Sigmoid colon (tissue), 7 donors: ENCODE measurements at places on chromosomes 2 and 18. TPM values are rescaled to one million over a fixed set of nuclear protein-coding genes. Genes with fewer than 3 reads are reported as not detected.
A peak's percentile ranks its signal among the peaks of the same experiment; 100 is the strongest.

The DQX1 gene
- total RNA-seq: not detected

- no peak for DNase-seq
Observed at GRCh38 chr2:128619471-128620325, 301.0 kb upstream of the HS6ST1 start.

The SERPINB2 gene
- total RNA-seq: not detected

DNA sequence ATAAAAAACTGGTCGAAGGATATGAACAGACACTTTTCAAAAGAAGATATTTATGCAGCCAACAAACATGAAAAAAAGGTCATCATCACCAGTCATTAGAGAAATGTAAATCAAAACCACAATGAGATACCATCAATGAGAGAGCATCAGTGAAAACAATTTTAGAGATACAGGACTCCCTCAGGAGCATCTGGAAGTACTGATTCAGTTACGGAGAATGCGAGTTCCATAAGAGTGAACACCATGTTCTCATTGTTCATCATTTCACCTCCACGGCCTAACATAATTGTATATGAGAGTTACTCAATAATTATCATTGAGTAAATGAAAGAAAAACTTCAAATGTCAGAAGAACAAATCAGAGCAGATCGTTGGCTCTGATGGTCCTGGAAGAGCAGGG, 140.9 kb upstream of the TANK start:
- no peak for DNase-seq

The SLC4A1AP gene
- total RNA-seq: 19.4 TPM

DNA sequence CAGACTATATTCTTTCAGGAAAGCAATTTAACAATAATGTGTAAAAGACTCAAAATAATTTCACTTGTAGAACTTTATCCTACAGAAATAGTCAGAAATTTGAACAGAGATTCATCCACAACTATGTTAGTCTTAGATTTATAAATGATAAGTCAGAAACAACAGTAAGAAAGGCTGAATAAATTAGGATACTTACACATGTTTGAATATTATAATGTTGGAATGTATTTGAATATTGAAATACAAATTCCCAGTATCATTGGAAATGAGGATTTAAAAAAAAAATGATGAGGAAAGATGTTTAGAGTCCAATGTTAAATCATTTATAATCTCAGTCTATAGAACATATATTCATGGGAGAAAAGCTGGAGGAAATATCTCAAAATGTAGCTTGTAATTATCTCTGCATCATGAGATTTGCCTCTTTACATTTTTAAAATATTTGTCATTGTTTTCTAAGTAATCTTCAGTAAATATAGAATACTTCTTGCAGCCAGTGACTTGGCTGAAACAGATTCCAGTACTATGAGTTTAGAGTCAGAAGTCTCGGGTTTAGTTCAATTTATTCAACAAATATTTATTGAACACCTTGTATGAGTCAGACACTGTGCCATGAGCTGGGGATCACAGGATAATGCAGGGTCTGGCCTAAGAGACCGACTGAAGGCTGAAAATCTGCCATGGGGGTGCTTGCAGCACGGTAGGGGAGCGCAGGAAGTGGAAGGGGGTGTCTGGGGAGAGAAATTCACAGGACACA, 32.3 kb downstream of the CXCR4 start:
- DNase-seq: no peak

The RAMP1 gene
- 788 TPM for total RNA-seq

The XRCC5 gene
- total RNA-seq: 152 TPM

The AKAIN1 gene
- total RNA-seq: not detected

GRCh38 chr2:66581339-66582103, 146.6 kb downstream of the MEIS1 start:
- peak; percentile 89 for DNase-seq

DNA sequence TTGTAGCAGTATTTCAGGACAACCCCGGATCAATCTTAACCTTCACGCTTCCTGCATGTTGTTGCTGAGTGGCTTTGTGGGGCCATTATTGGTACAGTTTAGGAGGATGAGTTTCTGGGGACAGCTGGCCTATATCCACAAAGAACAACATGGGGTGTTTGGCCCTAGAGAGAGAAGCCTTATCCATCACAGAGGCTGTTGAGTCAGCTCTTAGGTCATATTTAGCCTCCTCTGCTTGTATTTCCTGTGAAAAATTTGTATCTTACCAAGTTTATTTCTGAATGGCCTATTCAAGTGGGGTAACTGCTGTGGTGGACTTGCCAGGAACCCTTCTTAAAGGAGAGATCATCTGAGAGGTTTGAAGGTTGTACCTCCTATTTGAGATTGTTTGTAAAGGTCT, 77.6 kb downstream of the MAP4K4 start:
- no peak for DNase-seq

DNA sequence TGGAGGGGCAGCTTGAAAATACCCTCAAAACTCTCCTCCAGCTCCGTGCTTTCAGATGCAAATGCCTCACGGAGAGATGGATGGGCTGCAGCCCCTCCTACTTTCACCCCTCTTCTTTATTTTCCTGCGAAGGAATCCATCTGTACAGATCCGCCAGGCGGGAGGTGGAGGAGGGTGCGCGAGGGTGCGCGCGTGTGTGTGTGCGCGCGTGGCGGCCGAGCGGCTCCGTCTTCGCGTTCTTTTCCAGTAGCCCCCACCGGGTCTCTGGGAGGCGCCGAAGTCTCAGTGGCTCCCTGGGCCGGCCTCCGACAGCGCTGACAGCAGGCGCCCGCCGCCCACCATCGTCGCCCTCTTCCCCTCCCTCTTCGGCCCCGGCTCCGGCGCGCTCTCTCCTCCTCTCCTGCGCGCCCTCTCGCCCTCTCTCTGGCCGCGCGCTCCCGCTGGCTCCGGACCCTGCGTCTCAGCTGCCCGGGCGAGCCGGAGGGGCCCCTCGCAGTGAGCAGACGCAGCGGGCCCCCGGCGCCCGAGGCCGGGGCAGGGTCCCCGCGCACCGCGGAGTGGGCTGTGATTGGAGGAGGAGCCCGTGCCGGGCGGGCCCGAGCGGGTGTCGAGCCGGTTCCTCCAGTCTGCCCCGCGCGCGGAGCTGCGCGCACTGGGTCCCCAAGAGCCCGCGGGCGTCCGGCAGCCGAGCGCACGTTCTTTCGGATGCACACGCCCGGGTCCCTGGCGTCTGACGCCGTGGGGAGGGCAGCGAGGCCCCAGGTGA, at the start of gene CDH7:
Gene CDH7, plus strand, starts transcription at position 624 of the 766 bp plus-strand sequence. CDS start 11,831 bp downstream, outside the sequence.
- DNase-seq: no peak

The ITGA6 gene
- 21.6 TPM for total RNA-seq

The SCTR gene
- total RNA-seq: not detected

- no peak for DNase-seq
Observed at GRCh38 chr2:33158482-33159003, 211.8 kb downstream of the LTBP1 start.

DNA sequence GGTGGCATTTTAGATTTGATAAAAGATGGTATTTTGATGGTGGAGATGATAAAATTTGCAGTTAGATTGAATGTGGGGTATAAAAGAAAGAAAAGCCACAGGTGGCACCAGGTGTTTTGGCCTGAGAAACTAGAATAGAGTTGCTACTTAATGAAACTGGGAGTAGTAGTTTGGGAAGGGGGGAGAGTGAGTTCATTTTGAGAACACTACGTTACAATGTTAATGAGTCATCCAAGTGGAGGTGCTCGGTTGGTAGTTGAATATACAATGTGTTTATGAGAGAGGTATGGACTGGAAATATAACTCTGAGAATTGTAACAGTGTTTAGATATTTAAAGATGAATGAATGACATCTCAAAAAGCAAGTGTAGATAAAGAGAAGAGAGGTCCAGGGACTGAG, 26.4 kb downstream of the EPG5 start:
- DNase-seq: no peak

DNA sequence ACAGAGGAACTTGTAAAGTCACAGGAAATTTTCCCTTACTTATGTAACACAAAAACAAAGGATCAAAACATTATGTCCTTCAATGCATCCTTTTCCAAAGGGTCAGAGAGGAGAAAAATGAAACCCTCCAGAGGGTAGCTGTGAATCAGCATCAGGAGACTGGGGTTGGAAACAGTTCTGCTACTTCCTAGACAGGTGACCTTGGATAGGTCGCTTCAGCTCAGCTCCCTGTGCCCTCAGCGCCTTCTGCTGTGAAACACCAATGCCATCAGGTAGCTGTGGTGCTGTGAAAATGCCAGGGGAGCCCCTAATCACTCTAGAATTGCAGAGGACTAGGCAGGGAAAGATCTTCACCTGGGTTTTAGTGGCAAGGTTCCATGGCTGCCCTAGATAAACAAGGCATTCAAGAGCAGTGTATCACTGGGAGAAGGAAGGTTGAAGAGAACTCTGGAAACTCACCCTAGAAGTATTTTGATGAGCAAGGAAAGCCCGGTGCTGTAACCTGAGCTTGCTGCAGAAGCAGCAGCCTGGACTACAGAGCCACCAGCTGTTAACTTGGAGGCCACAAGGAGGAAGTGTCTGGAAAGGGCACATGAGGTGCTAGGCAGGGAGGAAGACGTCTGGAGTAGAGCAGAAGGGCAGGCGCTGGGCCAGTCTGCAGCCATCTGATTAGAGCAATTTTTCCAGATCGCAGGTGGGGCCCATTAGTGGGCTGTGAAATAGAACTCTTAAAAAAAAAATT, 100.7 kb upstream of the MCFD2 start:
- no peak for DNase-seq

DNA sequence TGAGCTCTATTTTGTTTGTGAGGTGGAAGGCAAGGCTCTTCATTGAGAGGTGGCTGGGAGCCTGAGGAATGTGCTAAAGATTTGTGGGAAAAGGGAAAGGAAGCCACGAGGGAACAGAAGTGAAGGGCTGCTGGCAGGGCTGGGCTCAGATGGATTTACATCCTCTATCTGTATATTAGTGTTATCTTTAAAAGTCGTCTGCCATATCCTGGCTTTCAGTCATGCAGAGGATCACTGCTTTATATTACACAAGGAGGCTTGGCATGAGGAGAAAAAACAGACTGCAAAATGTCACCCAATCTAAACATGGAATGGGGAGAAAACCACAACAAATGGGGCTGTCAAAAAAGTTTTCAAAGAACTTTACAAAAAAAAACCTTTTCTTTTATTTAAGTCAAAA, 434.4 kb downstream of the HRH4 start:
- no peak for DNase-seq

DNA sequence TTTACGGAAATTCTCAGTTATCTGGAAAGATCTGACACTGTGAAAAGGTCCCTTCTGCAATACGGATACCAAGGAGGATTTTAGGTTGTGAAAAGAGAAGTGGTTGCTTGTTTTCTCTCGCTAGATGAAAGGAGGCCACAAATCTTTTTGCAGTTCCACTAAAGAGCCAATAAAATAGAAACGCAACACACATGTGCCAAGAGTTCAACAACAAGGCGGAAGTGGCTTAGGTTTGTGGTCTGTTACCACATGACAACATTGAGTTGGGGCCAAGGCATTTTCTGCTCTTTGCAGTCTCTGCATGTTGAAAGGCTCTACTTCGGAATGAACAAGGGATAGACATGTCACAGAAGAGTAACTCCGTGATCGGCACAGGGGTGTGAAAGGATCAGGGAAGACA, 115.7 kb upstream of the OSR1 start:
- DNase-seq: peak; percentile 68

The SNORC gene
- total RNA-seq: 1.2 TPM

The PAX3 gene
- total RNA-seq: not detected

DNA sequence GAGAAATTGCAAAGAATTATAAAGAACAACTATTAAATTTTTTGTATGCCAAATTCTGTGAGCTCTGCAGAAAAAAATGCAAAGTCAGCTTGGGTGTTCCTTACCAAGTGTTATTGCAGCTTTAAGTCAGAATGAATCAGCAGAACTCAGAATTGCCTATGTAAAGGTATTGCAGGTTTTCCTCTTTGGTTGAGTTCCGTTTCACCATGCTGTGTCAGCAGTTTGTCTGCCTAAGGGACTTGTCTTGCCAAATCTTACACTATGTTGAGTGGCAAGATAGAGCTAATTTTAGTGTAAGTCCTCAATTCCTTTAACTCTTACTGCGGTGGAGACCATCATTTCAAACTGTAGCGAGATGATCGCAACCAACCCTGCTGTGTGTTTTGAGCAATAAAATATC, 38.8 kb downstream of the ADAM23 start:
- DNase-seq: no peak

The EDAR gene
- total RNA-seq: not detected

The HTR2B gene
- 13.0 TPM for total RNA-seq

GRCh38 chr2:56021579-56021978, 98.0 kb upstream of the EFEMP1 start:
- DNase-seq: no peak

DNA sequence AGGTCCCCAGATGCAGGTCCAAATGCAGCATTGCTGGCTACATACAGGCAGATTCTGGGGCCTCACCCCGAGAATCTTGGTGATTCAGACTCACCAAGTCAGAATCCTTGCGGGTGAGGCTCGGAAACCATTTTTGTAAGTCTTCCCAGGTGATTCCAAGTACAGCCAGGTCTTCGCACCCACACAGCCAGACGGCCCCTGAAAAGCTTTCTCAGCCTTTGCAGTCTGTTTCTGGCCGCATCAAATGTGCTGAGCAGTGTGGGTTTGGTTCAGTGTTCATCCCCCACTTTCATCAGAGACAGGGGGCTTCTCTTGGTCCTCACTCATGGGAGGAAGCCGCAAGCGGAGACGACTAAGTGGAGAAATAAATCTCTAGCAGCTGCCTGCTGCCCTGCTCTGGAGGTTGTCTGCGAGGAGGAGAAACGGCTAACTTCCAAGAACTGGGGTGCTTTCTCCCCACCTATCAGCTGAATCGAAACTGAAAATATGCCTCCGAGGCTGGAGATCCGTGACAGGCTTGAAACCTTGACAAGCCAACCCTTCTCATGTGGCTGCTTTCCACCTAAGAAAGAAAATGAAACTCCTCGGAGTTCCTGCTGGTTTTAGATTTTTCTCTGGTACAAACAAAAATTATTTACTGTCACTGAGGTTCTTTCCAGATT, 8.9 kb upstream of the TMEM185B start:
- DNase-seq: peak; percentile 64

- no peak for DNase-seq
Observed at GRCh38 chr2:179882851-179883806, 21.7 kb upstream of the ZNF385B start.

The LIMS1 gene
- total RNA-seq: 185 TPM

- peak; percentile 66 for DNase-seq
Observed at GRCh38 chr2:174035981-174036742, 71.0 kb upstream of the SP3 start.

The CENPO gene
- total RNA-seq: 5.7 TPM

DNA sequence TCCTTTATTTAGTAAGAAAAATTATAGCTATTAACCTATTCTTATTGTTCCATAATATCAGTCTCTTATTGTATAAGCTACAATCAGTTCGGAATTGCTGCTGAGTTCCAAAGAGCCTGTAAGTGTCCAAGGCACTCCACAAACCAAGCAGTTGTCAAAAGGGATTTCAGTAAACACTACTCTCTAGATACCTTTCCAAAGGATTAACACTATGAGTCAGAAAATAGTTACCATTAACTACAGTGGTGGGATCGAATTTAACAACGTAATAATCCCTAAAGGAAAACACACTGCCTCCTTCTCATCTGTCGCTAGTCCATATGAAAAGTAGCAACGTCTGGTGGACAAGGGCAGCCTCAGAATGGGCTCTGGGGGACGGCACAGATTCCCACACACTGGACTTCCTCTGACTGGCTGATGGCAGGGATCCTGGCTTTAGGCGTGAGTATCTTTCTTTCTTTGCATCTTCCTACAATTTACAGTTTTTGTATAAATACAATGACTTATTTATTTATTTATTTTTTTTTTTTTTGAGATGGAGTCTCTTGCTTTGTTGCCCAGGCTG, 8.8 kb downstream of the TGFBRAP1 start:
- DNase-seq: no peak

GRCh38 chr2:240987588-240987987, 10.8 kb upstream of the SNED1 start:
- peak; percentile 57 for DNase-seq

The LOXL3 gene
- 5.4 TPM for total RNA-seq

GRCh38 chr2:86072271-86072858, 33.3 kb downstream of the POLR1A start:
- no peak for DNase-seq
